ENCODE measurements at places on chromosomes 3 and 15. TPM values are rescaled to one million over a fixed set of nuclear protein-coding genes. Genes with fewer than 3 reads are reported as not detected.

DNA sequence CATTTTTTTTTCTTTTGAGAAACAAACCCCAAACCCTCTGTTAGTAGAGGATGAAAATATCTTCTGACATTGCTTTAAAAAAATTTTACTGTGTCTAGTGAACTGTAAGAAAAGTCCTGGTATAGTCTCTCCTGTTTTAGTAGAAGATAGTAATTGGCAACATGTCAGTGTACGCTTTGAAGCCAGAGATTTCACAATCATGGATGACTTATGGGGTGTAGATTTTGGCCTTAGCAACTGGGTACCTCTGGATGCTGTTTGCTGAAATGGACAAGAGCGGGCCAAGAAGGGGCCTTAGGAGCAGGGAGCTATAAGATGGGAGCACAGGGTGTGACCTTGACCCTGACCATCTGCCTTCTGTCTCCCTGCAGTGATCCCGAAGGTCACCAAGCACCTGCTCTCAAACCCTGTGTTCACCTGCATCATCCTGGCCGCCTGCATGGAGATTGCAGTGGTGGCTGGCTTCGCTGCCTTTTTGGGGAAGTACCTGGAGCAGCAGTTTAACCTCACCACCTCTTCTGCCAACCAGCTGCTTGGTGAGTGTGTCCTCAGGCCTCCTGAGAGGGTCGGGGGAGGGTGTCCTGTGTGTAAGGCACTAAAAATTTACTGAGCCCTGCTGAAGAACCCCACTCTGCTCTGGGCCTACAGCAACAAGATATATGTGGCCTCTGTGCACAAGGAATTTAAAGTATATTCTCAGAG is 266.7 kb downstream of the SLCO3A1 start:
- no peak for DNase-seq

GRCh38 chr3:65291448-65292125 is 603.8 kb upstream of the ADAMTS9 start:
- DNase-seq = no peak

DNA sequence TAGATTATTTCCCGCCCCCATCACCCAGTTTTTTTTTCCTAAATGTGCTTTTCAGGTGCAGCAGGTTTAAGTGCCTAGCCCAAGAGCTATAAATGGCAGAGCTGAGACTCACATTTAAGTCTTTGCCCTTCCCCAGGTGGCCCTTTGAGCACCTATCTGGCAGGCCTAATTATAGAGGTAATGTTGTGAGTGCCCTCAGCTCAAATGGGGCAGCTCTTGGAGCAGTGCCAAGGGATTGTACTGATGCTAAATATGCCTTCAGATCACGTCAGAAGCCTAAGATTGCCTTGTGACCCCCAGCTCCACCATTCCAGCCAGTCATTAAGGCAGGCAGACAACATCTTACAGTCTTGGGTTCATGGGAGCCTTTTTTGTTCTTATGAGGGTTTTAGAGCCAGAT is 159.5 kb downstream of the RPLP1 start:
- DNase-seq = no peak

DNA sequence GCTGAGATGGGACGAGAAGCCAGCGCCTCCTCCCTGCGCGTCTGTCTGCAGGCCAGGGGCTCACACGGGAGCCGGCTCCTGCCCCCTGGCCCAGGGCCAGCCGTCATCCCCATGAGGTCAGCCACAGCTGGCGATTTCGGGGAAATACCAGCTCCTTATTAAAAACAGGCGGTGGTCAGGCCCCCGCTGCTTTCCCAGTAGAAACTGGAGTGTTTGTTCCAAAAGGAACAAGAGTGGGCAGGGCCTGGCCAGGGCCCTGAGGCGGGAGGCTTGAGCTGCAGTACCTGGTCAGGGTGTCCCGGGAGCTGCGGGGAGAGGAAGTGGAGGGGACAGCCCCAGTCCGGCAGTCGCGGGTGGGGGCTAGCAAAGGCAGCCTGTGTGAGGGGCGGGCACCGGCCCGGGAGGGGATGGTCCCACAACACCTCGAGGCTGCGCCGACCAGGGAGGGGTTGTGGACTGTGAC is 17.8 kb downstream of the MYL3 start:
- no peak for DNase-seq

GRCh38 chr15:49045751-49046219 is 461 bp downstream of the SECISBP2L start:
- DNase-seq = peak; percentile 22

EAF2 gene
- 9.3 TPM for total RNA-seq

STAC gene
- not detected for total RNA-seq

- no peak for DNase-seq
Measured at GRCh38 chr3:13042127-13042701, 31.0 kb downstream of the IQSEC1 start.

DNA sequence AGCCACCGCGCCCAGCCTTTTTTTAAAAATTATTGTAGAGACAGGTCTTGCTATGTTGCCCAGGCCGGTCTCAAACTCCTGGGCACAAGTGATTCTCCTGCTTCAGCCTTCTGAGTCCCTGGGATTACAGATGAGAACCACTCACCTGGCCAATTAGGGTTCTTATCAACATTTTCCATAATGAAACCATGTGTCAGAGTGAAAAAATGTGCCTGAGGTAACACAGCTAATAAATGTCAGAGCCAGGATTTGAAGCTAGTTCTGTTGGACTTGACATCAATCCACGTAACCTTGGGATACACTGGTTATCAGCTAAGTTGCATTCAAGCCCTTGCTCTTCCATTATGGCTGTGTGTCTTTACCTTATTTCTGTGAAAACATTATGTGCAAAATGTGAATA is 29.1 kb downstream of the CHST14 start:
- no peak for DNase-seq

Measured in activated naive CD4-positive, alpha-beta T cell treated with anti-CD3 and anti-CD28 coated beads for 36 hours (primary cell).